ENCODE measurements at places on chromosomes 1 and 21. TPM values are rescaled to one million over a fixed set of nuclear protein-coding genes. Genes with fewer than 3 reads are reported as not detected.

Gene TMPRSS15
- not detected for total RNA-seq

DNA sequence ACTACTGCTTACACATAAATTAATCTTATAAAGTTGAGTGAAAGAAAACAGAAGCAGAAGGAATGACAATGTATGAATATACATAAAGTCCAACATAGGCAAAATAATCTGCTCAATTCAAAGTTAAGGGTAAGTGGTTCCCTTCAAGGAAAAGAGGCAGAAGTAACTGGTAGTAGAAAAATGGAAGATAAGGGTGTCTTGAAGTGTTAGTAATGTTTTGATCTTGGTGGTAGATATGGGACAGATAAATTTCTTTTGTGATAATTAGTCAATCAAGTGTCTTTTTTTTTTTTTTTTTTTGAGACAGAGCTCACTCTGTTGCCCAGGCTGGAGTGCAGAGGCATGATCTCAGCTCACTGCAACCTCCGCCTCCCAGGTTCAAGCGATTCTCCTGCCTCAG is 12.7 kb downstream of the USP48 start:
- no peak for DNase-seq

DNA sequence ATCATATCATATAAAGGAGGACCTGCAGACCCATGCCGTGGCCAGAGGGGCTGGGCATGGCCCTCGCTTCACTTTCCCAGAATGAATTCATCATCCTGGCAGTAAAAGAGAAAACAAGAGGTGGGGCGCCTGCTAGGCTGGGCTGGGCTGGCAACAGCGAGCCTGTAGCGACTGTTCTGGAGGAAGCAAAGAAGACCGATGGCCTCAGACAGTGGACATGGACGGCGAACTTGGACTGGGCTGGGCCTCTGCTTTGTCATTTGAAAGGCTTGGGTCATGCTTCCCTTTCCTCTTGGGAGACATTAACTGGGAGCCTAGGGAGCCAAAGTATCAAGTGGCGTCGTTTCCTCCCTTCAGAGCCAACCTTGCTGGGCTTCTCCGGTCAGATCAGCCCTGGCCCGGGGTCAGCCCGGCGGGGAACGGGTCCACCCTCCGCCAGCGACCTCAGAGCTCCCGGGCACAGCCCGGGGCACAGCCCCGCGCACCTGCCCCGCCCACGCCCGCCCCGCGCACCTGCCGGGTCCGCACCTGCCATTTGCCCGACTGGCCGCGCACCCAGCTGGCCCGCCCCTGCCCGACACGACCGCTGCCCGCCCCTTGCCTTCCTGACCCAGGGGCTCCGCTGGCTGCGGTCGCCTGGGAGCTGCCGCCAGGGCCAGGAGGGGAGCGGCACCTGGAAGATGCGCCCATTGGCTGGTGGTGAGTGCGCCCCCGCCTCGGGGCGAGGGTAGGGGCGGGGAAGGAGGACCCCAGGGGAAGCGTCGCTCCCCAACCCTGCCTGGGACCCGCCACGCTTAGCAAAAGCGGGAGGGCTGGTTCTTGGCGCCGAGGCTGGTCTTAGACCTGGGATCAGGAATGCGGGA is at the start of gene FAM3B:
Gene FAM3B, plus strand, starts transcription at position 602 of the 863 bp plus-strand sequence. Its CDS starts 79 bp downstream, at position 681.
- no peak for DNase-seq

- DNase-seq, result no peak
These were observed 7.6 kb upstream of the ENAH start for GRCh38 chr1:225660544-225660946.

- DNase-seq, result no peak
These were observed 957 bp downstream of the EPS15 start for GRCh38 chr1:51518033-51518585.

Gene SMCP
- total RNA-seq, result not detected

- no peak for DNase-seq
These were observed 481.7 kb upstream of the RUNX1 start for GRCh38 chr21:35530766-35531165.

DNA sequence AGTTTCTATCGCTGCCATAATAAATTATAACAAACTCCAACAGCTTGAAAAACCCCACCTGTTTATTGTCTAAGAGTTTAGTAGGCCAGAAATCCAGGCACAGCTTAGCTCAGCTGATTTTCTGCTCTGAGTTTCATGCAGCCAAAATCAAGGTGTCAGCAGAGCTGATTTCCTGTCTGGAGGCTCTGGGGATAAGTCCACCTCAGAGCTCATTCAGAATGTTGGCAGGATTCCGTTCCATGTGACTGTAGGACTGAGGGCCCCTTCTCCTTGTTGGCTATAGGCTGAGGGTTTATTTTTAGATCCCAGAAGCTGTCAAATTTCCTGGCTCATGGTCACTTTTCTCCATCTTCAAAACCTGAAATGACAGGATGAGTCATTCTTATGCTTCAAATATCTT is 91.6 kb upstream of the CHODL start:
- no peak for DNase-seq

DNA sequence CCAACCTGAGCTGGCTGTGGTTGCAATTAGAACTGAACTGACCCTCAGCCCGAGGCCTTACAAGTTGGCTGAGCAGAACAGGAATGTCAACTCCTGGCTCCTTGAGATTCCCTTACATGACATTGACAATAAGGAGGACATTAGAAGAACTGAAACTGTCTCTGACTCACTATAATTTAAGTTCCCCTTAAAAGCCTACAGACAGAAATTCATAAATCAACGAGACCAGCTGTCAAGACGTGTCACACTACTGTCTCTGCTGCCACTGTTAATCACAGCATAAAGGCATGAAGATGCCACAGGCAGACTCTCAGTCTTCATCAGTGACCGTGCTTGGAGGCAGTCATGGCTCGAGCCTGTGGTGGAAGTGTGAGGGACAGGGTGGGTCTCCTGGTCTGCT is 168.8 kb downstream of the GABPA start:
- no peak for DNase-seq

DNA sequence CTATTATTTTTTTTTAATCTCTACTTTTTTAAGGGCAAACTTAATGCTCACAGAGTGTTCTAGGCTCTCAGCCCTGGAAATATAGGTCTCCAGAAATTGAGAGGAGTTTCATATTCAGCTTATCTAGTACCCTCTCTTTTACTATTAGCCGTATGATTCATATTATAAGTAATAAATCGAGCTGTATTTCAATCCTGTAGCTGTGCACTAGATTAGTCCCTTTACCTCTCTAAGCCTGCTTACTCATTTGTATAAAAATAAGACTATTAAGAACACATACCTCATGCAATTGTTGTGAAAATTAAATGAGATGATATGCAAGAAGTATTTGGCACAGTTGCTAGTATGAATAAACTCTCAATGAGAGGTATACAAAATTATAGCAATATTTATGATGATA is 128.2 kb upstream of the HOOK1 start:
- no peak for DNase-seq

GRCh38 chr1:36366091-36366661 is 19.5 kb downstream of the STK40 start:
- DNase-seq, result no peak

Gene GPR161
- 9.6 TPM for total RNA-seq

Measured in epithelial cell of proximal tubule (primary cell).